ENCODE measurements at places on chromosomes 7 and 10. TPM values are rescaled to one million over a fixed set of nuclear protein-coding genes. Genes with fewer than 3 reads are reported as not detected.

- H3K4me1 ChIP-seq = no peaks in the 10 kb centered on the region
- no peak overlapping the region for H3K27ac ChIP-seq
- no peaks in the 10 kb centered on the region for H3K36me3 ChIP-seq
- no peak overlapping the region for H3K4me3 ChIP-seq
- no peaks in the 10 kb centered on the region for H3K27me3 ChIP-seq
These were observed 154.1 kb upstream of the MTPN start for GRCh38 chr7:136131304-136131630.

GRCh38 chr7:101859411-101860106 lies 42.1 kb downstream of the CUX1 start:
- H3K36me3 ChIP-seq = no peaks in the 10 kb centered on the region
- no peak overlapping the region for H3K4me3 ChIP-seq
- no peak overlapping the region for H3K27ac ChIP-seq
- no peaks in the 10 kb centered on the region for H3K27me3 ChIP-seq

VGF gene
- not detected for total RNA-seq

DNA sequence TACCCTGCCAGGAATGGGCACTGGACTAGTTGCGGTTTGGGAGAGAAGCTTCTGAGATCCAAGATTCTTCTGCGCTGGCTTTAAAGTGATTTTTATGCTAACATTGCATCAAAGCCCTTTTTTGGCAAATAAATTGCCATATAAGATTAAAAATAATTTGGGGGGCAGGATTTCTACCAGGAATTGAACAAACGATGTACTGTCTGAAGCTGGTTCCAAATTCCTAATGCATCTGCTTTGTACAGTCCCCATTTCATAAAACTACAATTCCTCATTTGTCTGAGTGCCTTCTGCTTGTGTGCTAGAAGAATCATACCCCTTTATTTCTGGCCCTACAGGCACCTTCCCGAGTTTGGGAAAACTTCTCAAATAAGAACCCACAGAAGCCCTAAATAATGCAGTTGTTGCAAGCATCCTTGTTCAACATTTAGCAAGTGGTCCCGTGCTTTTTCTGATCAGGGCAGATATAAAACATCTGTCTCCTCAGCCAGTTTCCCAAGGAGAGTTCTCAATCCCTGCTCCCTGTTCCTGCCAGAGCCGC lies 349.7 kb downstream of the PTEN start:
- no peak overlapping the region for H3K4me3 ChIP-seq
- no peaks in the 10 kb centered on the region for H3K27me3 ChIP-seq
- DNase-seq = no peak
- no peaks in the 10 kb centered on the region for H3K4me1 ChIP-seq
- no peaks in the 10 kb centered on the region for H3K36me3 ChIP-seq

ZNF425 gene
- total RNA-seq = 1.8 TPM

PODXL gene
- 5.0 TPM for total RNA-seq

DNA sequence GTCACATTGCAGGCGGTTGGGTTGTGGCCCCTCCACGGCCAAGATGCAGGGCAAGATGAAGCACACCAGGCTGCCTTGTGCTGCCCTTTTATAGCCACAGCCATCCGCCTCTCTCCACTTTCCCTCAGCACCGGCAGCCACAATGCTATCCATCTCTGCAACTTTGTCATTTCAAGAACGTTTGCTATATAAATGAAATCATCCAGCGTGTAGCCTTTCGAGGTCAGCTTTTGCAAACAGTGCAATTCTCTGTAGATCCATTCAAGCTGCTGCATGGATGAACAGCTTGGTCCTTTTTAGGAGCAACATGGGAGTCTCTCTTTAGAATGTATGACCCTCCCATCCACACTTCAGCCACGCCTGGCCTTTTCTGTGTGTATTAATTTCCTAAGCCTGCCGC lies 6.4 kb upstream of the IL15RA start:
- H3K27me3 ChIP-seq = no peaks in the 10 kb centered on the region
- no peak overlapping the region for H3K4me3 ChIP-seq
- H3K4me1 ChIP-seq = peaks cover 5% of the 10 kb centered on the region

GRCh38 chr10:49649294-49649693 lies 30.2 kb upstream of the C10orf53 start:
- no peak overlapping the region for H3K4me3 ChIP-seq
- no peaks in the 10 kb centered on the region for H3K27me3 ChIP-seq
- no peak for DNase-seq
- no peaks in the 10 kb centered on the region for H3K4me1 ChIP-seq

PRR15 gene
- 1.6 TPM for total RNA-seq

DNA sequence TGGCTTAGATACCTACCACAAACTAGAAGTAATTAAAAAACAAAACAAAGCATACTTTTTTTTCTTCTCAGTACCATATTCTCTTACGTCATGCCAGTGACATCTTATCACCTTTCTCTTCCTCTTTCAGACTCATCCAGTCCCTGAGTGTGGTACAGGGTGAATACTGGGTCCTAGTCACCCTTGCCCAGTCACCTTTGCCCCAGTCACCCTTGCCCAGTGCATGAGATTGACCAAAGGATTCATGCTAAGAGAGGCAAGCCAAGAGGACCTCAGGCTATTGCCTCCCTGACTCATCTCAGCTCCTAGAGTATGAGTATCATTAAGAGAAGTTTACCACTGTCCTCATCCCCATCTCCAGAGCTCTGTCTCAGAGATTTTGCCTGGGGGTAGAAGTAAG lies 10.0 kb upstream of the TSPAN12 start:
- no peak overlapping the region for H3K4me3 ChIP-seq
- no peak overlapping the region for H3K27ac ChIP-seq
- no peaks in the 10 kb centered on the region for H3K36me3 ChIP-seq
- DNase-seq = no peak
- H3K4me1 ChIP-seq = no peaks in the 10 kb centered on the region

IGF2BP3 gene
- 1.3 TPM for total RNA-seq

- DNase-seq = no peak
- no peak overlapping the region for H3K27ac ChIP-seq
- H3K36me3 ChIP-seq = no peaks in the 10 kb centered on the region
- no peaks in the 10 kb centered on the region for H3K27me3 ChIP-seq
- peaks cover 6% of the 10 kb centered on the region for H3K4me1 ChIP-seq
These were observed 18.0 kb downstream of the SLC25A13 start for GRCh38 chr7:96303686-96304443.

DNA sequence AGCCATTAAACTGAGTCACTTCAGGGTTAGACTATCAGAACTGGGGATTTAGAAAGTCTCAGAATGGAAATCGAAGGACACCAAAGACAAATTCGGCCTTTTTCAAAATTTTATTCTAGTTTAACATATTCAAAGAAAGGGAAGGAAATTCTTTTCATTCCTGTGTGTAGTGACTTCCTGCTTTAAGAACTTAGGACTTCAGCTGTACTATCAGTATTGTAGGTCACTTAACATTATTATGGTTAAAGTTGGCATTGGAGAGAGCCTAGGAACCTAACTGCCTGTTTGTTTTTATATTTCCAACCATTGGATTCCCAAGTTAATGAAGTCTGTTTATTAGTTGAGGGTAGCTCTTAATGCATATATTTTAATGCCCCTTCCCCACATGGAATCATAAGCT lies 63.7 kb downstream of the PTEN start:
- no peaks in the 10 kb centered on the region for H3K27me3 ChIP-seq
- H3K27ac ChIP-seq = no peak overlapping the region
- H3K4me1 ChIP-seq = peaks cover 66% of the 10 kb centered on the region
- H3K36me3 ChIP-seq = peaks cover 24% of the 10 kb centered on the region

ADCY1 gene
- 0.40 TPM for total RNA-seq

OPN4 gene
- total RNA-seq = not detected

DNA sequence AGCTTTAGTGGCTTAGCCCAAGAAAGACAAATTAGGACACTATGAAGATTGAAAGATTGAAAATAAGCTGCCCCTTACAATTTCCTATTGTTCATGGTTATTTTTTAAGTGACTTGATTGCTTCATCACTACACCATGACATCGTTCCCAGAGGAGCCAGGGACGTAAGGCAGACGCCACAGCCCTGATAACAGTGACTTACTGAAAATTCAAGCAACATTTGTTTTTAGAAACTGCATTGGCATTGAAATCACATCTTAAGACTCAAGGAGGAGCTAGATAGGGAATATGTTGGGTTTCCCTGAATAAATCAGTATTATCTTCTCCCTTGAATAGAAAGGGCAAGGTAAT lies 38.7 kb upstream of the ANK3 start:
- H3K27me3 ChIP-seq = no peaks in the 10 kb centered on the region
- no peak overlapping the region for H3K27ac ChIP-seq
- H3K36me3 ChIP-seq = no peaks in the 10 kb centered on the region
- H3K4me1 ChIP-seq = peaks cover 51% of the 10 kb centered on the region

DNA sequence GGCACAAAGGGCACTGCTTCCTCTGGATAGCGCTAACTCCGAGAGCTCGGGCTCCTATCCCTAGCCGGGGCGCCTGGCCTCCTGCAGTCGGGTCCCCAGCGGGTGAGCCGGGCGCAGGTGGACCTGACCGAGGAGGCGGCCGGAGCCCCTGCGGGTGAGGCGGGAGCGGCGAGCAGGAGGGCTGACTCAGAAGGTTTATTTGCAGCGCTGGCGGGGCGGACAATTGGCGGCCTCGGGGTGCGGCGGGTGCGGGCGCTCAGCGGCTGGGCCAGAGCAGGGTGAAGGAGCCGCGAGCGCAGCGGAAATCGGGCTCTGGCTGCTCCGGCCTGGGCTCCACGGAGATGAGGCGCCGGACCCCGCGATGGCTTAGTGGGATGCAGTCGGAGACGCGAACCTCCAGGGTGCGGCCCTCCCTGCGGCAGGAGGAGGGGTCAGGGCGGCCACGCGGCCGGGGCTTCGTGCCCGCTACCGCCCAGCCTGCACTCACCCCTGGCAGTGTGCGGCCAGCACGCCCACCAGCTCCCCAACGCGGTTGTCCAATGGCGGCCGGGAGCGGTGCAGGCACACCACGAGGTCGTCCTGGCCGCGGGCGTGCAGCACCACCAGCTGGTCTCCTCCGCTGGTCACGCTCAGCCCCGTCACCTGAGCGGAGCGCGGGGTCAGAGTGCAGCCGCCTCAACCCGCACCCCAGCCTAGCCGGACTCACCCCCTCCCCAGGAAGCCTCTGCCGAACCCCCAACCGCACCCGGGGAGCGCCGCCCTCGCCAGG lies 16.1 kb downstream of the MYO1G start:
- H3K27ac ChIP-seq = no peak overlapping the region
- no peaks in the 10 kb centered on the region for H3K36me3 ChIP-seq
- no peak for DNase-seq
- H3K27me3 ChIP-seq = no peaks in the 10 kb centered on the region
- peaks cover 11% of the 10 kb centered on the region for H3K4me1 ChIP-seq
- peak overlapping the region; percentile 18 for H3K4me3 ChIP-seq

DNA sequence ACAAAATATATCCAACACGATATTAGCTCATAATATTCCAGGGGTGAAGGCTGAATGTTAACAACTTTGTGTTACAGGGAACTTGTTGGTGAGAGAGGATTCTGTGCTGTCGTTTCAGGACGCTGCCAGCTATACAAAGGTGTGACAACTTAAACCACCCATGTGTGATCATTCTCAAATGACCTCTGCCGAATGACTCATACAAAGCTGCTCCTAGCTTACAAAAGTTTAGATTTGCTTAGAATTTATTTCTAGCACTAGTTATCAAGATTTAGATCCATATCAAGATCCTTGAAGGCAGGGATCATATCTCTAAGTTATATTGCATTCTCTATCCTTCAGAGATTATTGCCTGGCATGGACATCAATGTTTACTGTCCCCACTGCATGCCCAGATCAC lies 65.3 kb downstream of the COBL start:
- H3K27me3 ChIP-seq = no peaks in the 10 kb centered on the region
- H3K27ac ChIP-seq = no peak overlapping the region
- H3K4me1 ChIP-seq = no peaks in the 10 kb centered on the region
- DNase-seq = no peak

GRCh38 chr10:118841881-118842605 lies 87.3 kb upstream of the CACUL1 start:
- DNase-seq = no peak
- no peaks in the 10 kb centered on the region for H3K27me3 ChIP-seq
- no peaks in the 10 kb centered on the region for H3K4me1 ChIP-seq
- H3K36me3 ChIP-seq = no peaks in the 10 kb centered on the region
- H3K4me3 ChIP-seq = no peak overlapping the region
- no peak overlapping the region for H3K27ac ChIP-seq

GRCh38 chr7:3241686-3242258 lies 59.3 kb upstream of the SDK1 start:
- no peak overlapping the region for H3K27ac ChIP-seq
- H3K36me3 ChIP-seq = no peaks in the 10 kb centered on the region
- no peak overlapping the region for H3K4me3 ChIP-seq
- DNase-seq = no peak
- peaks cover 26% of the 10 kb centered on the region for H3K4me1 ChIP-seq
- H3K27me3 ChIP-seq = peaks cover 18% of the 10 kb centered on the region

DNA sequence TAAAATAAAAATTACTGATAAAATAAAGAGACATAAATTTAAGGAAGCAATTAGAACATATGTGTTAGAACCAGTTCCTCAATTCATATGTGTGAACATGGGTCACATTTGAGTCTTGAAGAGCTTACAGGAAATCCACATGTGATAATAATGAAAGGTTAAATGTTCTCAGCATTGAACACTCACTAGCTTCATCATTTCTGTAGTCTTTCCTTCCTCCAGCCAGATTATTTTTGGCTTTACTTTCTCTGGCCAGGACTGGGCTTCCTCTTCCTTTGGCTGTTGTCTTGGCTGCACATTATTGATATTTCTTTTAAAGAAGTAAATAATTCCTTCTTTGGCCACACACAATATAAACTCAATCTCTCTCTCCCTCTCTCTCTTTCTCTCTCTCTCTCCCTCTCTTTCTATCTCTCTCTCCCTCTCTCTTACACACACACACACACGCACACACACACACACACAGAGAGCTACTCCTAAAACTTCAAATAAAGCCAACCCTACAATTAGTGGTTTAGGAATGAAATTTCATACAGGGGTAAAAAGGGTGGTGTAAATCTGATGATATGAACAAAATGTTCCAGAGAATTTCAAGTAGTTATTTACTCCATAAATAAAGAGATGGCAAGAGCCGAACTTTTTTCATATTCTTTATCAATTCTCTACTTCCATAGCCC lies 171.2 kb downstream of the REEP3 start:
- no peak overlapping the region for H3K4me3 ChIP-seq
- H3K27me3 ChIP-seq = no peaks in the 10 kb centered on the region
- no peak for DNase-seq
- no peaks in the 10 kb centered on the region for H3K4me1 ChIP-seq

DNA sequence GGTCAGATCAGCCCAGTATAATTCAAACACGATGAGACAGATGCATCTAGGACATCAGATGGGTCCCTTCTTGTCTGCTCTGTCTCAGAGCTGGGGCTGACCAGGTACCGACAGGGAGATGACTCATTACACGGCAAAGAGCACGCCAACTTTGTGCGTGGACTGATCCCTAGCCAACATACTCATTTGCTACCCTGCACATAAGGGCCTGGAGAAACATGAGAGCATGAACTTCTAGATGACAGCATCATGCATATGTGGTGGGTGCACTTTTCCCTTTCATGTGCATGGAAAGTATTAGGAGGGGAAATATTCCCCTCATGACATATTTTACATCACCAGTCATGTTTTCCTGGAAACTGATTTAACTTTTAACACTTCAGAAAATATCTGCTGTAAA lies 35.1 kb upstream of the NPVF start:
- no peaks in the 10 kb centered on the region for H3K36me3 ChIP-seq
- H3K27ac ChIP-seq = no peak overlapping the region
- H3K4me3 ChIP-seq = no peak overlapping the region
- no peaks in the 10 kb centered on the region for H3K27me3 ChIP-seq
- no peak for DNase-seq

HPS1 gene
- 40.6 TPM for total RNA-seq

PKD2L1 gene
- not detected for total RNA-seq
